ENCODE measurements at places on chromosomes 7 and 10.

DNA sequence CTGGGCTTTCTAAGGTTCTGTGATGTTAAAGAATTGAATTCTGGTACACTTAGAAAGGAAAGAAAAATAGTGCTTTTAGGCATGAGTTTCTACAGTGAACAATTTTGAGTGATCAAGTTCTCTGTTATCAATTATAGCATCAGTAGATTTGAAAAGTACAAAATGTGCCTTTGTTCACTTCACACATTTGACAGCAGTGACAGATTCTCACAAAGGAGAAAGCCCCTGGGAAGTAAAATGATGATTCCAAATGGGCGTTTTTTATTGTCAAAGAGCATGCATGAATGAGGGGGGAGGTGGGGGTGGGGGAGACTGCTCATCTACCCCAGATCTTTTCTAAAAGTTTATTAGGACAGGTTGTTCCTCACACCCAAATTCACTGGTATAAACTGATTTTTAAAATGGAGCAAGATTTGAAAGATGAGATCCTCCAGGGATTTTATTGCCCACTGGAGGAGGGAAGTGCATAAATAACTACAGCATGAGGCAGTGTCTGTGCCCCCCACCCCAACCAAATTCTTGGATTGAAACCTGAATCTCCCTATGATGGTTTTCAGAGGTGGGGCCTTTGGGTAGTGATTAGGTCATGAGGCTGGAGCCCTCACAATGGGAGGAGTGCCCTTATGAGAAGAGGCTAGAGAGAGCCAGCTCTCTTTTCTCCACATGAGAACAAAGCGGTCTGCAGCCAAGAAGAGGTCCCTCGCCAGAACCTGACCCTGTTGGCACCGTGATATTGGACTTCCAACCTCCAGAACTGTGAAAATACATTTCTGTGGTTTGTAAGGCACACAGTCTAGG, 79.5 kb downstream of the AOAH start:
- ATAC-seq: no peak

- ATAC-seq: no peak
Measured at GRCh38 chr7:1041551-1042491, 2.5 kb upstream of the GPR146 start.

GRCh38 chr7:91719008-91719407, 161.5 kb downstream of the MTERF1 start:
- no peak for ATAC-seq

DNA sequence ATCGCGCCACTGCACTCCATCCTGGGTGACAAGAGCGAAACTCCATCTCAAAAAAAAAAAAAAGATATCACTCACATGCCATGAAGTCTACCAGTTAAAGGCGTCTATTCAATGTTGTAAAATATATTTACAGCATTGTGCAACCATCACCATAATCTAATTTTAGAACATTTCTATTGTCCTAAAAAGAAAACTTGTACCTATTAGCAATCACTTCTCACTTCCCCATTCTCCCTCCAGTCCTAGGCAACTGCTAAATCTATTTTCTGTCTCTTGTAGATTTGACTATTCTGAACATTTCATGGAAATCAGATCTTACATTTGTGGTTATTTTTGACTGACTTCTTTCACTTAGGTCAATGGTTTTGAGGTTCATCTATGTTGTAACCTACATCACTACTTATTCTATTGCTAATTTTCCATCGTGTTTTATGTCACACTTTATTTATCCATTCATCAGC, 25.2 kb upstream of the OTUD1 start:
- peak; percentile 92 for ATAC-seq

DNA sequence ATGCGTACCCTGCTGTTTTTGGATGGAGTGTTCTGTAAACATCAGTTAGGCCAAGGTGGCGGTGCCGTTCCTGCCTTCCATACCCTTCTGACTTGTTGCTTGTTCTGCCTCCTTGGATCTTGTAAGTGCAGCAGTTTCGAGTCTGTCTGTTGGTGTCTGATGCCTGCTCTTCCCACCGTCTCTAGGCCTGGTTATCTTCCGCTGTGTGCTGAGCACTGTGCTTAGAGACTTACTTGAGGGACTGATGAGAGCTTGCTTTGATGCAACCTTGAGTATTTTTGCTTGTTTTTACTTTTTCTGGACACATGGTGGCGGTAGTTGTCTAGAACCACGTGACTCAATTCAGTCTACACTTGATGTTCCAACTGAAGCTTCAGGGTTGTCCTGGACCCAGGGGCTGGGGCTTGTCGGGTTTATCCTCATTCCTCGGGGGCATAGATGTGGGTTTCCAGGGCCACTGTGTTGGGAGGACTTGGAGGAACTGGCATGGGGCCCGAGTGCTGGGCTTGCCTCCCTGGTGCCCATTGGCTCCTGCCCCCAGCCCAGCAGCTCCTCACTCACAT, 14.4 kb upstream of the SPRN start:
- no peak for ATAC-seq

DNA sequence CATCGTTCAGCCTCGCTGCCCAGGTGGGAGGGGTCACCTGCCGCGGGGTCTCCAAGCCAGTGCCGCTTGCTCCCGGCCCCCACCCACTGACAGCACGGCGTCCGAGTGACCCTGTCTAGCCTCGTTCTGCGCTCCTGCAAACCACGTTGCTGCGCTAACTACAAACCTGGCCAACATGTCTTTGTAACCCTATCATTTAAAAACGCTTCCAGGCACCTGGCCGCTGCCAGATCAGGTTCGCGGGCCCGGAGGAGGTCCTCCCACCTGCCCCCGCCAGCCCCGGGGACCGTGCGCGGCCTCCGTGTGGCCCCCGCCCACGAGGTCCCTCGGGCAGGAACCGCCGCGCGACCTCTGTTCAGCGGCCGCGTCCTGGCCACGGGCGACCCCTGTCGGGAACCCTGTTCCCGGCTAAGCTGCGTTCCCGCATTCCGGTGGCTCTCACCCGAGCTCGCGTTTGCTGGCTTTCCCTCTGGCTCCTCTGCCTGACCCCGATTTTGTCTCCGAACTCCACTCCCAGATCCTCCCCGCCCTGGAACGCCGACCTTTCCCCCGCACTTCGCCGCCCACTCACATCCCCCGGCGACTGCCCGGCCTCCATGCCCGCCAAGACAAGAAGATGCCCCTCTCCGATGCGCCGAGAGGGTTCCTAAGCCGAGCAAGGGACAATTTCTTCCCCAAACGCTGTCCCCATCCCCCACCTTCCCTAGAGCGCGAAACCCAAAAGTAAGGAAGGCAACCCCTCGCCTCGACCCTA, 2.4 kb downstream of the SFMBT2 start:
- ATAC-seq: peak; percentile 51

DNA sequence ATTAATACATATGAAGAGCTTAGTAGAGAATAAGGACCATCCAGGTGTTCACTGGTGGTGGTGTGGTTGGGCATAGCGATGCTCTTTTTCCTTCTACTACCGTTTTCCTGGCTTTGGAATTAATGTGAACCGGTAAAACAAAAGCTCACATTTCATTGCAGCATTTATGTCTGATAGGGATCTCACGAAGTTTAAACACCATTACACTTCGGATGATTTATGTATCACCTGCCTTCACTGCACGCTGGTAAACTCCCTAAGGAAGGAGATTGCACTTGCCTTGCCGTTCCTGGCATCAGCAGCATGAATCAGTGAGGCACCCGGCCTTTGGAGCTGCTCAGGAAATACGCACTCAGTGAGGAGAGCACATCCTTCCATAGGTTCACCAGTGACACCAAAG, 47.5 kb downstream of the WIPF3 start:
- no peak for ATAC-seq

- ATAC-seq: no peak
Measured at GRCh38 chr7:157688533-157689268, 351.9 kb downstream of the DNAJB6 start.

- no peak for ATAC-seq
Measured at GRCh38 chr10:124708246-124708779, 35.9 kb downstream of the FAM53B start.

- ATAC-seq: no peak
Measured at GRCh38 chr10:119969609-119970008, 77.1 kb downstream of the SEC23IP start.

DNA sequence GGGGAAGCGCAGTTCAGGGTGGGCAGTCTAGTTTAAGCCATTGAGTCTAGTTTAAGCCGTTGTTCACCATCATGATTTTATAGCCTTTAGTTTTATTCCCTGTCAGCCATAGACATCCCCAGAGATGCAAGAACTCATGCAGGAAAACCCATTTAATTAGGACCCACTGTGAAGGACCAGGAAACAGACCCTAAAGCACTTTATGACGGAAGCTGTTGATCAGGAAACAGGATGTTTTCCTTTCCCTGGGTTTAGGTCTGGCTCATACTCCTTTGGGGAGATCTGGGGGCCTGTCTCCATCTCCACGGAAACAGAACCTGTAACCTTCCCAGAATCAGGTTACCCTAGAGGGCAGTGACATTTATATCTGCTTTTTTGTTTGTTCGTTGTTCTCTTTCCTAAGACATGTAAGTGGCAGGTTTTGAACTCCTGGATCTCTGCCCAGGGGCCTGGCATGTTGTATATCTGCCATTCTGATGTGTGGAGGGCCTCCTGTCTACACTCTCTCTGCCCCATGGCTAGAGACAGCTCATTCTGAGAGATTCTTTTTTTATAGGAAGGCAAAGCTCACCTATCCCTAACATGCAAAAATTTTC, 657.2 kb upstream of the GALNT17 start:
- no peak for ATAC-seq

- ATAC-seq: no peak
Measured at GRCh38 chr7:40165216-40165615, 30.4 kb downstream of the SUGCT start.

GRCh38 chr10:23063973-23064812, 31.2 kb upstream of the MSRB2 start:
- ATAC-seq: no peak

GRCh38 chr7:20799566-20800366, 13.1 kb upstream of the SP8 start:
- ATAC-seq: no peak

DNA sequence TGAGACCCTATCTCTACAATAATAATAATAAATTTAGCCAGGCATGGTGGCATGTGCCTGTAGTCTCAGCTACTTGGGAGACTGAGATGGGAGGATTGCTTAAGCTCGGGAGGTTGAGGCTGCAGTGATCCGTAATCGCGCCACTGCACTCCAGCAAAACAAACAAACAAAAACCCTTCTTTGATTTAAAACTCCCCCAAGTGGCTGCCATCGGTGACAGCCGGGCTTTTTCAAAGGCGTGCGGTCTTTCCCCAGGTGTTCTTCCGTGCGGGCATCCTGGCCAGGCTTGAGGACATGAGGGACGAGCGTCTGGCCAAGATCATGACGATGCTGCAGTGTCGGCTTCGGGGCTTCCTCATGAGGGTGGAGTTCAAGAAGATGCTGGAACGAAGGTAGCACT, 1.9 kb upstream of the MYH16 start:
- ATAC-seq: no peak

DNA sequence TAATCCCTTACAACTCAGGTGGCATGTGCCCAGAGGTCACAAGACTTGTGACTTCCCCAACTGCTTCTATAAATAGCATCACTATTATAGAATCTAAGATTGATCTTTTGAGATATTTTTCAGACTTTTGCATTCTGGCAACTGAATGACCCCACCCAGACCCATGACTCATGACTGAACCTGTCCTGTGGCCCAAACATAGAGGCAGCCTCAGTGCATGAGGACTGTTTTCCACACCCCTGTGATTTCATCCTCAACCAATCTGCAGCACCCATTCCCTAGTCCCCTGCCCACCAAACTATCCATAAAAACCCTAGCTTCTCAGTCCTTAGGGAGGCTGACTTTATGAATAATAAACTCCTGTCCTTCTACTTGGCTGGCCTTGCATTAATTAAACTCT, 84.5 kb downstream of the MICU1 start:
- no peak for ATAC-seq

DNA sequence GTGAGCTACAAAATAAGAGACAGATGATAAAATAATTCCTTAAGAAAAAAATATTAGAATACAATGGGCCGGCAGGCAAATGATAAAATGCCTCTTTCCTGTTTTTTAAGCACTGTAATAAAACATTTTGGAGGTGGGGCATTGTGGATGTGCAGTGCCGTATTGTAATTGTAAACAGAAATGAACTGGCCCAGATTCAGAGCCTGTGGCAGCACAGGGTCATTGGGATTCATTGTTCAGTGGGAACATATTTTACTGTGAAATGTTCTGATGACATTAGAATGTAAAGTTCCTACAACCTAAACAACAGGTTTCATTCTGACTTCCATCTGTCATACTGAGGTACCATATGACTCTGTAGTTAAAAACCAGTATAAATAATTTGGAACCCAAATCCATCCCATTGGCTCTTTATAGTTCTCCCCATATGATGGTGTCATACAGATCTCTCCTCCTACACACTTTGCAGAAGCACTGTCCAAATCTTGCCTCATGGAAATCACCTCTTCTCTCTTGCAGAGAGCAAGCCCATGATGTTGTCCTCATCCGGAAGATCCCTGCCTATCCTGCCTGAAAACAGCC, 264.6 kb downstream of the WDR37 start:
- ATAC-seq: no peak

DNA sequence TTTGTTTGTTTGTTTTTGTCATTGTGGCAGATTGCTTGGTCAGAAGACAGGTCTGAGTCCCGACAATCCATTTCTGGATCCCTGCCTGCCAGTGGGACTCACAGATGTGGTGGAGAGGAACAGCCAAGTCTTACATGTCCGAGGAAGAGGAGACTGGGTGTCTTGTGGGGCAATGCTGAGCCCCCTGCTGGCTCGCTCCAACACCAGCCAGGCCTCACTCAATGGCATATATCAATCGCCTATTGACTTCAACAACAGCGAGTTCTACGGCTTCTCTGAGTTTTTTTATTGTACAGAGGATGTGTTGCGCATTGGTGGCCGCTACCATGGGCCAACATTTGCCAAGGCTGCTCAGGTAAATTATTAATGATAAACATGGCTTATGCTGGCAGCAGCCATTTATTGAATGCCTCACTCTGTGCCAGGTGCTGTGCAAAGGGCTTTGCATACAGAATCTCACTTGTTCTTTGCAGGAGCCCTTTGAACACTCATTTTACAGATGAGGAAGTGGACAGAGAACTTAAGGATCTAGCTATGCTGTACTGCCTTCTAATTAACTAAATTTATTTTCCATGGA, 33.3 kb downstream of the COX15 start:
- no peak for ATAC-seq

- ATAC-seq: peak; percentile 72
Measured at GRCh38 chr10:5551531-5552375, 27.0 kb downstream of the CALML3 start.

DNA sequence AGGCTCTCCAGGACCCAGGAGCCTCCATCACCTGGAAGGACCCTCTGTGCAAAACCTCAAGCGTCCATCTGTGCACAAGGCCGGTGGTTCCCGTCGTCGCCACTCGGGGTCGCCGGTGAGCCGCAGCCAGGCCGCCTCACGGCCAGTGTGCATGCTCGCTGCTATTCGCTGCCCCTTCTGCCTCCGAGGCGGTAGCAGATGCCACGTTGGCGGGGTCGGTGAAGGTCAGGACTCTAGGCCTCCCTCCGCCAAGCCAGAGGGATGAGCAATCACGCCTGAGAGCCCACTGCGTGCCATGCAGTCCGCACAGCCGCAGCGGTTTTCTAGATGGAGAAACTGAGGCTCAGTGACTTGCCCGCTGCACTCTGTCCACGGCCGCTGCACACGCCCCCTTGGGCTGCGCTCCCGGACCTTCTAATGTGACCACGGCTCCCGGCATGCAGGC, 5.7 kb downstream of the UPK3B start:
- peak; percentile 73 for ATAC-seq
